ENCODE measurements at places on chromosomes 3 and 15. TPM values are rescaled to one million over a fixed set of nuclear protein-coding genes. Genes with fewer than 3 reads are reported as not detected.
A peak's percentile ranks its signal among the peaks of the same experiment; 100 is the strongest.

Gene IL17RC
- 17.3 TPM for polyA plus RNA-seq

Gene NKIRAS1
- 8.1 TPM for polyA plus RNA-seq

Gene LAMB2
- polyA plus RNA-seq = 318 TPM

Gene SENP2
- polyA plus RNA-seq = 8.5 TPM

Gene PFN2
- 851 TPM for polyA plus RNA-seq

Gene C3orf33
- 3.3 TPM for polyA plus RNA-seq

Gene TAGLN3
- polyA plus RNA-seq = 24.2 TPM

Gene SCG5
- polyA plus RNA-seq = 11.0 TPM

Gene SCN5A
- 0.18 TPM for polyA plus RNA-seq

GRCh38 chr3:97125902-97126499 is 311.6 kb downstream of the EPHA6 start:
- no peak for DNase-seq

DNA sequence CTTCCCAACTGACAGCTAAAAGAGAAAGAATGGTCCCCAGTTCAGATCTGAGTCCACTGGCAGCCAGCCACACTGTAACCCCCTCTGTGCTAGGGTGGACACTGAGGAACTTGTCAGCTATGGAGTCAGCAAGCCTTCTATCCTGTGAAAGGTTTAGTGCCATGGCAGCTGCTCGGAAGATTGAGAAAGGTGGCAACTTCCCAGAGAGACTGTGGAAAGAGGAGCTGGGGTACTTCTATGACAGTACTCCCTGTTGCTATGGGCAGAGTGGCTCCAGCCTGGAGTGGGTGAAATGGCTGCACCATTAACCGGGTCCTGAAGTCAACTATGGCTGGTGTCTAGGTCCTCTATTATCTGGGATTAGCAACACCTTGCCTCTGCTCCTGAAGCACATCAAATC is 447.2 kb downstream of the EPHB1 start:
- DNase-seq = no peak

GRCh38 chr3:192933259-192933658 is 15.6 kb upstream of the MB21D2 start:
- no peak for DNase-seq

DNA sequence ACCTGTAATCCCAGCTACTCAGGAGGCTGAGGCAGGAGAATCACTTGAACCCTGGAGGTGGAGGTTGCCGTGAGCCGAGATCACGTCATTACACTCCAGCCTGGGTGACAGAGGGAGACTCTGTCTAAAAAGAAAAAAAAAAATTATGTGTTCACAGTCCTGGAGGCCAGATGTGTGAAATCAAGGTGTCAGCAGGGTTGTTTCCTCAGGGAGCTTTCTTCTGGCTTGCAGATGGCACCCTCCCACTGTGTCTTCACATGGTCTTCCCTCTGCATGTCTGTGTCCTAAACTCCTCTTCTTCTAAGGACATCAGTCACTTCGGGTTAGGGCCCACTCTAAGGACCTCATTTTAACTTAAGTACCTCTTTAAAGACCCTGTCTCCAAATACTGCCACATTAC is 56.1 kb upstream of the UBE2E1 start:
- no peak for DNase-seq

GRCh38 chr3:127458696-127459604 is 131.6 kb downstream of the TPRA1 start:
- no peak for DNase-seq

DNA sequence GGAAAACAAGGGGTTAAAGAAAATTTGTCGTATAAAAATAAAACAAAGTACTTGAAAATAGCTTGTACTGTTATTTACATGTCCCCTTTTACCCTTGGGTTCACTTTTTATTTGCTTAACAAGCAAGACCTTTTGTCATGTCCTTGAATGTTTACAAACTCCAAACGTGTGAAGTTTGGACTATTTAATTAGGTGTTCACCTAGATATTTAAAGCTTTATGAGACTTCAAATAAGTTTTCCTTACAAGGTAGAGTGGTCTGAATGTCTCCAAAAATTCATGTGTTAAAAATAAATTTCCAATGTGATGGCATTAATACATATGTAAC is 242.0 kb upstream of the TTC14 start:
- DNase-seq = no peak

GRCh38 chr3:51637941-51638471 is 33.0 kb upstream of the TEX264 start:
- DNase-seq = peak; percentile 68

DNA sequence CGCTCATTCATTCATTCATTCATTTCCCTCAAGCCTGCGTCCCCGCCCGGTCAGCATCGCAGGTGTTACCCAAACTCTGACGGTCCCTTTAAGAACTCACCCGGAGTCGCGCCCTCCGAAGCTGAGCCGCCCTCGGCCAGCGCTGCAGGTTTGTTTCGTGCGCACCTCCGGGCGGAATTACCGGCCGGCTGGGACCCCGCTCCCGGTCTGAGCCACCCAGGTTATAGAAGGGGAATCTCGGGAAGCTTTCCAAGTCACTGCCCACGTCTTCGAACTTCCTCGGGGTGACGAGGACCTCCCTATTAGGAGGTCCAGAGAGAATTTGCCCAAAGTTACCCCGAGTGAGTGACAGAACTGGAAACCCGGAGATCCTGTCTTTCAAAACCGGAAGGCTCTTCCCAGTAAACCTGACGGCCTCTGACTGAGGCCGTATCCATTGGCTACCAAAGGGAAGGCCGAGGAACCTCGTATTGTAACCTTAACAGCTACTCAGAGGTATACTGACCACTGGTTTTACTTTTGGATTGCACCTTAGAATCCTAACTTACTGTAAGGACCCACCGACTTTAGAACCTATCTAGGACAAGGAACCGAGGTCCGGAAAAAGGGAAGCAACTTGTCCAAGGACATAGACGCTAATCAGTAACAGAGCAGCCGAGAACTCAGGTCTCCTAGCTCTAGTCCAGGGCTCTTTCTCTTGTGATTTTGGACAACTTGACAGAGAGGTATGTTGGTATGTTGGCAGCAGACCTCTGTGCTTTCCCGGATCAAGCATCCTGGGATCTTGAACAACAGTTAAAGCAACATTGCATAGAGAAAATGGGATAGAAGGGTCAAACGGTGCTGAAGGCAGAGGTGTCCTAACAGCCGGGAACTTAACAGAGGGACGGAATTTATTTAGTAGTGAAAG is 788 bp upstream of the DLG1 start:
- peak; percentile 48 for DNase-seq

GRCh38 chr3:34102288-34102687 is 303.9 kb downstream of the PDCD6IP start:
- no peak for DNase-seq

DNA sequence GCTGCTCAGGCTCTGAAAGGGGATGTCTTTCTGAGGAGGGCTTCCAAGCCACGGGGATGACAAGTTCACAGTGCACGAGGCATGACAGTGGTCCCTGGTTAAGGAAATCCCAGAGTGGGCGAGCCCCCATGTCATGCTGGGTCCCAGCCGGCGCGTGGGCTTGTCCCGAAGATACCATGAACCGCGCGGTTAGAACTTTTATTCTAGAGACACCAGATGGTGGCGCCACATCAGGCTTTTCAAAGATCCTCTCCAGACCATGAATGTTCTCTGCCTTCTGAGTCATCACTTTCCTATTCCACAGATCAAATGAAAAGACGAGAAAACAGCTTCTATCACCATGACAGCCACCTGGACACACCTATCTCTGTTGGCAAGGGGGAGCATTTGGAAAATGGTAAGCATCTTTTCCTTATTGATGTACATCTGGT is 227.8 kb upstream of the LYSMD4 start:
- DNase-seq = no peak

- DNase-seq = no peak
These were observed 290.8 kb downstream of the NLGN1 start for GRCh38 chr3:173688216-173688842.

DNA sequence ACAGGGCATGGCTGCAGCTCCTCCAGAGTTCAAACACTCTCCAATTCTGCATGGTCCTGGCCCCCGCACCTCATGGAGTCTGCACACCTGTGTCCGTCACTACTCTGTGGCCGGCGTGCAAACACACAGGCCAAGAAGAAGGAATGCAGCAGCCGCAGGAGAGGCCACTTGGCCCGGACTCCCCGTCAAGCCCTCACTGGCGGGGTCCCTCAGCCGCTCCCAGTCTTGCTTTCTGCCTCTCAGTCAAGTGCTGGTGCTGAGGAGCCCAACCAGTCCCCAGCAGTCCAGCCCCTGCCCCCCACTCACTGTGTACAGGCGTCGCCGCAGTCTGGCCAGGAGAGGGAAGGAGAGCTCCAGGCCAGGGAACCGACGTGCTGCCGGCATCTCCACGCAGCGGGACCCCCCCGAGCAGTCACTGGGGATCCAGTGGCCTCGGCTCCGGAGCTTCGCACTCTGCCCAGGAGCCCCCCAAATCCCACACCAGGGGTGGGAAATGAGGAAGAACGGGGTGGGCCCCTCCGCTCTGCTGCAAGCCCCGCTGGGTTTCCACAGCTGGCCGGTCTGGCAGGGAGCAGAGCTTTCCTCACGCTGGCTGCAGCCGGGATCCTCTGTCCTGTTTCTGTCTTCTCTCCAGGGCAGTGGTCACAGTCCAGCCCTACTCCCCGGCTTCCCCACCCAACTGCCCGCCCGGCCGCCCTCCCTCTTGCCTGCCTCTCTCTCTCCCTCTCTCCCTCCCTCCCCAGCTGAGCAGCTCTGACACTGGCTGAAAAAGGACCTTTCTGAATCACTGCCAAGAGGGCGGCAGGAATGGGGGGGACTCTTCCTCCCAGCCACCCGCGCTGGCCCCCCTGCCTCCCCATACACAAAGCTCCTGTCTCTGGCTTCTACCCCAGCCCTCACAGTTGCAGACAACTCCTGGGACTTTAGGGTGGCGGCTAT is 16.0 kb downstream of the TNK2 start:
- peak; percentile 87 for DNase-seq

GRCh38 chr3:134302674-134303073 is 52.0 kb upstream of the RYK start:
- no peak for DNase-seq

DNA sequence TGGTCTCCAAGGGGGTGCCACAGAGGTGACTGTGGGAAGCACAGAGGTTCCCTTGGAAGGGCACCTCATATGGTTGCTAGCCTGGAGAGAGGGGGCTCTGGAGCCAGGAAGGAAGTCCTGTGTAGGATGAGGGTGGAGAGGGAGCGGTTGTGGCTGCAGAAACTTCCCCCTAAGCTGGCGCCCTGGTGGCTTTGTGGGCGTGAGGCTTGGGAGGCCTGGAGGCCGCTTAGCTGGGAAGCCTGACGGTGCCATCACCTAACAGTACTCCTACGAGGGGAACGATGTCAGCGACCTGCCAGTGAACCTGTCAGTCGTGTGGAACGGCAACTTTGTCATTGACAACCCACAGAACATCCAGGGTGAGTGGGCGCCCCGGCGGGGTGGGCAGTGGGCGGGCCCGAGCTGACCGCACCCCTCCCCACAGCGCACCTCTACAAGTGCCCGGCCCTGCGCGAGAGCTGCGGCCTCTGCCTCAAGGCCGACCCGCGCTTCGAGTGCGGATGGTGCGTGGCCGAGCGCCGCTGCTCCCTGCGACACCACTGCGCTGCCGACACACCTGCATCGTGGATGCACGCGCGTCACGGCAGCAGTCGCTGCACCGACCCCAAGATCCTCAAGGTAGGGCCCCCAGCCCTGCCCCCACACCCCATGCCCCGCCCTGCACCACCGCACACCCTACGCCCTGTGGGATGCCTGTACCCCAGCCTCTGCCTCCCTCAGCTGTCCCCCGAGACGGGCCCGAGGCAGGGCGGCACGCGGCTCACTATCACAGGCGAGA is 31.0 kb downstream of the PLXNA1 start:
- no peak for DNase-seq

DNA sequence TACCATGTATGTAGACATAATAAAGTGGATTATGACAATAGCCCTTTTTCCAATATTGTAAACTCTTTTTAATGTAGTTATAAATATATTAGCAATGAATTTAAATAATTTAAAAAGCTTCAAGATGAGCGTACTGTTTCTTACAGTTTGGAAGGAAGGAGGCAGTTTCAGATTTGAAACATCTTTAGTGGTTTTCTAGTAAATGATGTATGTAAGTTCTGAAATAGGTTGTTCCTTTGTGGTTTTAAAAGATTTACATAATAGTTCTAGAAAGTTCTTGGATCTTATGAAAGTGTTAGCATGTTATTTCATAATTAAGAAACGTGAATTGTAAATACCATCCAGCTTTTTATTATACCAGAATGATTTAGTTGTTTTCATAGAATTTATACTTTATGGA is 16.0 kb downstream of the DNAJC19 start:
- DNase-seq = no peak

- DNase-seq = peak; percentile 34
These were observed 454.0 kb upstream of the ROBO2 start for GRCh38 chr3:76585794-76586392.

DNA sequence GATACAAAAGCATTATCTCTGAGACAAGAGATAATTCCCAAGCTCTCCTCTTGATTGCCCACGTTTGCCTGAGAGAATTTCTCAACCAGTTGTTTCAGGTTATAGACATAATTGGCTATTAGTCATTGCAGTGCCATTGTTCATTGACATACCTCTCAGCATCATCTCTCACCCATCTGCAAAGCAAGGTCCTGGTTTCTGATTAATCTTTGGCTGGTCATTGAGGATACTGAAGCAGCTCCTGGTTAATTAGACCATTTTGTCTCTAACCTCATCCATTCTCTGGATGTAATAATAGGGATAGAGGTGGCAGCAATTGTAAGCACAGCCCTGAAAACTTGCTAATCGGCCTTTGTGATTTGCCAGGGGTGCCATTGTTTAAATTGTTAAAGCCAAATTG is 104.2 kb downstream of the CNTN6 start:
- DNase-seq = no peak

DNA sequence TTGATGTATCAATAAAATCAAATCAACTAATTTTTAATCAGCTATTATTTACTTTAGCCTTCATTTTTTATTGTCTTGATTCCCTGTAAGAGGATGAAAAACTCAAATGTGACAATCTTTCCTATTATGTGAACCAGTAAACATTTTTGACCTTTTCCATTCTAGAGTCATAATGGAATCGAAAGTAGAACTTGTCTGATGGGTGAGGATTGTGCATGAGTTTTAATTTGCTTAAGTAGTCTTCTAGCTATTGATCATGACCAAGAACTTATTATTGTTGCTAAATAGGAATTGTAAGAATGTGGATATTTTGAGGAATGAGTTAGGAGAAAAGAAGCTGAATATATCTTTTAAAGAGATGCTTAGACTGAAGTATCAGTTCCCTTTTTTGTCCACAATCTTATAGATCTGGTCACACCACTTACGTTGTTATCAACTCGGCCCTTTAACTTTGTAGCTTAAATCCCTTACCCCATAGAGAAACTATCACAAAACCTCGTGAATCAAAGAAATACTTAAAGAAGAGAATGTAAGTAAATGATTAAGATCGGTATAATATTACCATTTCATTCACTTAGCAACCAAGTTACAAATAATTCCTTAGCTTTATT is 147.3 kb downstream of the TP63 start:
- no peak for DNase-seq

GRCh38 chr15:30929982-30930381 is 26.3 kb downstream of the FAN1 start:
- DNase-seq = no peak

DNA sequence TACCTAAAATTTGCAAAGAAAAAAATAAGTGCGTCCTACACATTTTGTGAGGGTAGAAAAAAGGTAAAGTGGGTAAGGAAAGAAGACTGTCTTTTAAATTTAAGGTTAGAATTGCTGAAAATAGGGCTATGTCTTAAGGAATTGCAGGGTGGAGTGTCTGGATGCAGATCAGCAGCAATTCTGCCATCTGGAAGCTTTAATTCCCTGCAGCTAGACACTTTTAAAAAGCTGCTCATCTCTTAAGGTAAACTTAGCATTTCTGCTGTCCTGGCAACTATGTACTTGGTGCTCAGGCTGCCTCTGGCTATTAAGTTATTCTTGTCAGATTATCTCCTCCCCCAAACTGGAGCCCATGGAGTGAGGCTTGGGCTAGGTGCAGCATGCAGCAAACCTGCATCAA is 420.2 kb downstream of the SI start:
- no peak for DNase-seq

GRCh38 chr15:60003243-60004008 is 685 bp upstream of the FOXB1 start:
- DNase-seq = peak; percentile 34

Measured in SK-N-SH (cell line).